Adrenal gland (tissue), 19 donors: ENCODE measurements at places on chromosomes 1 and 21.

DNA sequence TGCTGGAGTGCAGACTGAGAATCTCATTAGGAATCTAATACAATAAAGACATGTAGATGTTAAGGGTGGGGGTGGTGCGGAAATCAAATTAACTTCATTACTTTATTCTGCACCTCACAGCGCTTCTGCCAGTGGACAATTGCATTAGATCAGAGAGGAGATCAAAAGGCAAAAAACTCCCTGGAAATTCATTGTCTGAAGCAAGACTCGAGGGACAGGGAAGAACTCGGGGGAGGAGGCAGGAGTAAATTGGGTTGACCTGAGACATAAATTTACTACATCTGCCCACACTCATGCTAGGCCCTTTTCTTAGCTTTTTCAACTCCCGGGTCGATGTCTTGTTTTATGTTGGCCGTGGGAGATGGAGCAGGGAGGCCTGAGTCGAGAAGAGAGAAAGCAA, 315.4 kb downstream of the SPATA17 start:
- no peak overlapping the region for H3K27ac ChIP-seq
- H3K4me1 ChIP-seq, result no peaks in the 10 kb centered on the region
- no peak for DNase-seq
- H3K27me3 ChIP-seq, result no peaks in the 10 kb centered on the region
- no peaks in the 10 kb centered on the region for H3K36me3 ChIP-seq
- no peak overlapping the region for H3K4me3 ChIP-seq

DNA sequence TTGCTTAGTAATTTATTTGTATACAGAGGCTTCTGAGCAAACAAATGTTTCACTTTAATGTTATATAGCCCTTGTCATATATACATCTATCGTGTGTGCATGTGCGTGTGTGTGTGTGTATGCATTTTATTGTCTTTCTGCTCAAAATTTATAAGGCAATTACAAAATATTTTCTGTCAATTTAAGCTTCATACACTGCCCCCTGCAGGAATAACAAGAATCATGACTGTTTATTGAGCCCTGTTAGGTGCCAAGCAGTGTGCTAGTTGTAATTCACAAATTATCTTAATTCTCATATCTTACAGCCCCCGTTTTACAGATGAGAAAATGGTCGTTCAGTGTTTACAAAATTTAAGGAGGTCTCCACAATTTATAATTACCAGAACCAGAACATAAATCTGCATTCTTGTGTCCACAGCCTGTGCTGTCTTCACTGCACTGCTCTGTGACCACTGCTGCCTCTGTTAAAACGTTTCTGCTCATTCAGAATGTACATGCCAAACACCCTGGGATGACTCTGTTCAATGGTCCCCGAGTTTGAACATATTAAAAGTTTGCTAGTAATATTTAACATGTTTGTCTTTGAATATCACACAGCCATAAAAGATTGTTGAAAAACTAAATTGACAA, 181.3 kb downstream of the ATP6V1G3 start:
- no peak overlapping the region for H3K27ac ChIP-seq
- DNase-seq, result no peak
- H3K4me3 ChIP-seq, result no peak overlapping the region

DNA sequence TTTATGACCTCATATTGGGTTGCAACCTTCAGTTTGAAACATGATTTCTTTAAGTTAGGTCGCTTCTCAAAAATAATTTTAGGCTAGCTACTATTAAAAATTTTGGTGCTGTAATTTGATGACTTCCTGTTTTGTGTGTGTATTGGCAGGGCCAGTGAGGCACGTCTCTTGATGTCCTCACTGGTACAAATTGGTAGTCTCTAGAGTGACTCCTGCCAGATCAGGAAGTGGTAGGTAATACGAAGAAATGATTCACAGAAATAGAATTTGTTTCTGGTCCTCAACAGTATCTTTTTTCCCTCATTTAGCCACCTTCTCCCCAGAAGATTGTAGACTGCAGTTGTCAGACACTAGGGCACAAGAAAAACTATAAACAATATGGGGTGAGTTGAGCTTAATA, 120.9 kb upstream of the KIAA1614 start:
- H3K27ac ChIP-seq, result no peak overlapping the region
- H3K4me1 ChIP-seq, result no peaks in the 10 kb centered on the region
- no peak overlapping the region for H3K4me3 ChIP-seq
- no peak for DNase-seq

DNA sequence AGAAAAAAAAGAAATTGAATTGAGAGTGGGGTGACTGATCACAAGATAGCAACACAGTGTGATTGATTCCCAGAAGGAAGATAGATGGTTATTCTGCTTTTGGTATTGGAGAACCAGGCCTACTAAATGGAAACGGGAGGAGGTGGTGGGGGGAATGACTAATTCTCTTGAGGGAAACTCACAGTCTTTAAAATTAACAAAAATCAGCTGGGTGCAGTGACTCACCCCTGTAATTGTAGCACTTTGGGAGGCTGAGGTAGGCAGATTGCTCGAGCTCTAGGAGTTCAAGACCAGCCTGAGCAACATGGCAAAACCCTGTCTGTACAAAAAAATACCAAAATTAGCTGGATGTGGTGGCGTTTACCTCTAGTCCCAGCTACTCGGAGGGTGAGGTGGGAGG, 134.6 kb upstream of the PDE4B start:
- no peaks in the 10 kb centered on the region for H3K27me3 ChIP-seq
- H3K36me3 ChIP-seq, result no peaks in the 10 kb centered on the region
- DNase-seq, result no peak
- H3K27ac ChIP-seq, result no peak overlapping the region
- no peaks in the 10 kb centered on the region for H3K4me1 ChIP-seq
